ENCODE measurements at places on chromosomes 1 and 21.
A peak's percentile ranks its signal among the peaks of the same experiment; 100 is the strongest.

GRCh38 chr1:198320759-198321158 is 164.0 kb downstream of the NEK7 start:
- no peak for DNase-seq

- DNase-seq = no peak
These were observed 17.7 kb downstream of the PLA2G5 start for GRCh38 chr1:20087668-20088067.

GRCh38 chr1:6347641-6348487 is 45.7 kb downstream of the ACOT7 start:
- DNase-seq = peak; percentile 63

- DNase-seq = no peak
These were observed 73.5 kb downstream of the LRIG2 start for GRCh38 chr1:113146242-113147072.

DNA sequence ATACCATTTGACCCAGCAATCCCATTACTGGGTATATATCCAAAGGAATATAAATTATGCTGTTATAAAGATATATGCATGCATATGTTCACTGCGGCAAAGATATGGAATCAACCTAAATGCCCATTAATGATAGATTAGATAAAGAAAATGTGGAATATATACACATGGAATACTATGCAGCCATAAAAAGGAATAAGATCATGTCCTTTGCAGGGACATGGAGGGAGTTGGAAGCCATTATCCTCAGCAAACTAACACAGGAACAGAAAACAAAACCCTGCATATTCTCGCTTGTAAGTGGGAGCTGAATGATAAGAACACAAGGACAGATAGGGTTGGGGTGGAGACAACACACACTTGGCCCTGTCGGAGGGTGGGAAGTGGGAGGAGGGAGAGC is 19.8 kb upstream of the REG4 start:
- no peak for DNase-seq

- no peak for DNase-seq
These were observed 472.3 kb upstream of the VAMP3 start for GRCh38 chr1:7298749-7299151.

DNA sequence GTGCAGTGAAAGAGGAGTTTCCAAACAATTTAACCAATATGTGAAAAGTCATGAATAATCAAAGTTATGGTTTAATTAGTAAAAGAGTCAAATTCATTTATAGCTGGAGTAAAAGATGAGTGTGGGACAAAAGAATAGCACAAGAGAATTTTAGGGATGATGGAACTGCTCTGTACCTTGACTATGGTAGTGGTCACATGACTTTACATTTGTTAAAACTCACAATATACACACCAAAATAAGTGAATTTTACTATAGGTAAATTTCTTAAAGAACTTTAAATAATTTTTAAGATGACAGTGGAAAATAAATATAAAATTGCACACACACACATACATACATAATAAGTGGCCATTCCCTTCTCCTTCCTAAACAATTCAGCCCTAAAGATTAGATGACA is 13.6 kb downstream of the CDC42BPA start:
- no peak for DNase-seq

DNA sequence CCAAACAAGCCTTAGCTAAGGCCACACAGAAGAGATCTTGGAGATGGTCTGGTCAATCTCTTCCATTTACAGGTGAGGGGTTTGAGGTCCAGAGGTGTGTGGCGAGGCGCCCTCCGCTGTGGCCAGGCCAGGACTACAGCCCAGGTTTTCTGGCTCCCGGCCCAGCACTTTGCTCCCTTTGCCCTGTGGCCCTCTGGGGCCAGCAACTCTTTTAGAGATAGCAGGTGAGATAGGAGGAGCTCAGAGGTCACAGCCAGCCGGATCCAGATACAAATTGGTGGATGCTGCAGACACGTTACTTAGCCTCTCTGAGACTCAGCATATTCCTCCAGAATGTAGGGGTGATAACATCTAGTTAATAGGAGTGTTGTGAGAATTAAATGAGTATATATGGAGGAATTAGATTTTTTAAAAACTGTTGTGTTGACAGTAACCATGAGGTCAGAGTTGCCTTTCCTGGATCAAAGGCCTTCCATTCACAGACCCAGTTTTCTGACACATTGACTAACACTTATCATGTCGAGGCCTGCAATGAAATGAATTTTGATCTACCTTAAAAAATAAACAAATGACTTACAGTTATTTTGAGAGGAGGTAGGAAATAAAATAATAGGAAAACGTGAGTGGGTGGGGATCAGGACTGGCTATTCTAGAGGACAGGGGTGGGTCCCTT is 16.6 kb downstream of the TEX35 start:
- DNase-seq = no peak

DNA sequence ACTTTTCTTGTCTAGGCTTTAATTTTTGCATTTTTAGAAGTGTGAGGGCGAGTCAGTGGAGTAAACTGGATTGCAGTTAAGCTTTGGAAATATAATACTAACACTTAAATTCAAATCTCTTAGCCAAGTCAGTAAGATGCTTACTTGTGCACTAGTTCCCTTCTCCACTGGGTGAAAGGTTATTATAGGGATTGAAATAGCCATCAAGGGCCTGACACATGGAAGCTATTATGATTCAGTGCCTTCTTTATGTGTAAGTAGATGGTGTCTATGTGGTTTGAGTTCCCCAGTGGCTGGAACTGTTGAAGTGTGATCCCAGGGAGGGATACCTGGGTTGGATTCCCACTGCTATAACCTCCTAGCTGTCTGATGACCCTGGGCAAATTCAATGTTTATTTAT is 24.7 kb upstream of the DMRTA2 start:
- no peak for DNase-seq

DNA sequence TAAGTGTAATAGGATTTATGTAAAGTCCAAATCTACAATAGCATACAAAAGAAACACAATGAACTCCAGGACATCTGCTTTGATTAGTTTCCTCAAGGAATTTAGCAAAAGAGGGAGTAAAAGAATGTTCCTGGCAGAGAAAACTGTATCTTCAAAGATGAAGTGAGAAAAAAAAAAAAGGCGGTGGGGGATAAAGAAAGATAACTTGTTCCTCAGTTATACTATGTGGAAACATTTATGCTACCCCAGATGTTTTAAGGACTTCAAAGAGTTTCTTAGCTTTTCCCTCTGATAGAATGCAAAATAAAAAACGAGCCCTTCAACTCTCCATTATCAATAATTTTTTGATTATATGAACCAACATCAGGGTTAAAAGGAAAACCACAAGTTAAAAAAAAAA is 908.9 kb upstream of the ADGRL2 start:
- no peak for DNase-seq

DNA sequence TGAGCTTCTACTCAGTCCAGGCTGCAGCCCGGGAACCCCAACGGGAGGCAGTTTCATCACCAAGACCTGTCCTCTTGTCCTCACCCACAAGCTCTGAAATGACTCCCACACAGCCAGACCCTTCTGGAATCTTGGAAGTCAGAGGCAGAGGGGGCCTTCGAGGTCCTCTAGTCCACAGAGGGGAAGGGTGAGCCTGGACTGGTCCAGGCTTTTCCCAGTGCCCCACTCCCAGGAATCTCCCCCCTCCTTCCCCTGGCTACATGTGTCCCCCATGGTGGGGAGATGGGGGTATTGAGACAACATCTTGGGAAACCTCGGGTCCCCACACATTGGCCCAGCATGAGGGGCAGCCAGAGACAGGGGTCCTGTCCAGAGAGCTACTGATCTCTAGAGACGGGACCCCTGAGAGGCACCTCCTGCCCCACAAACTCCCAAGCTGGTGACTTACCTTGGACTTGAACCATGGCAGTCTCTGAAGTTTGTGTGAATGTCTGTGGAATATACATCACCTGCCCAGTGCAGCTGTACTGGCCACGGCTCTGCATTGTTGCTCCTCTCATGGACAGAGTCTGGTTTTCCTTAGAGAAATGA is 19.4 kb upstream of the SLAMF9 start:
- no peak for DNase-seq

DNA sequence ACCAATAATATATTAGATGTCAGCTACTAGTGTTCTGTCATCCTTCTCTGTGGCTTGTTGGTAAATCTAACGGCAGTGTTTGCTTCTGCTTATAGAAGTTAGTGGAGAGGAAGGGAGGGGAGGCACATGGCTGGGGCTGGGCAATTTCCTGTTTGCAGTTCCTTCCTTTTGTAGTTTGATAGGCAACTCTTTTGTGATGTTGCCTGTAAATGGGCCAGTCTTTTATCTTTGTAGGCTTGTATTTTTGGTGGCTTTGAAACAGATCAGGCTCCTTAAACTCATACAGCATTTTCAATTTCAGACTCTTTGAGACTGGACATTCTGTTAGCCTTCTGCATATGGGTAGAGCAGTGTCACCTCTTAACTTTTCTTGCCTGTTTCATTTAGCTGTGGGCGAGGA is 48.1 kb downstream of the CDC14A start:
- DNase-seq = peak; percentile 38

DNA sequence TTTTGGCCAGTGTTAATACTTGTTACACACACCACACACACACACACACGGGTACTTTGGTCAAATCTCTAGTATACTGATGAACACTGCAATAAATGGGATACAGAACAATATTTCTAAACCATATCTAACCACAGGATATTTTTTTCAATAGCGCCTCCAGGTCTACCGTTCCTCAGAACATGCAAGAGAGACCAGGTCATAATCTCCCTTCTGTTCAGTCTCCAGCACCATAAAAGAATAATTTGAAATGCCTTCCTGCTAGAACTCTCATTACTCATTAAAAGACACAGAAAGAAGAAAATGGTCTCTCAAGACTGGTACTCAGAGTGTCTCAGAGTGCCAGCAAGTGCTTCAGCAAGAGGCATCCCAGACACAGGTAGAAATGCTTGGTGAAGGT is 11.5 kb upstream of the SLC44A3 start:
- no peak for DNase-seq

DNA sequence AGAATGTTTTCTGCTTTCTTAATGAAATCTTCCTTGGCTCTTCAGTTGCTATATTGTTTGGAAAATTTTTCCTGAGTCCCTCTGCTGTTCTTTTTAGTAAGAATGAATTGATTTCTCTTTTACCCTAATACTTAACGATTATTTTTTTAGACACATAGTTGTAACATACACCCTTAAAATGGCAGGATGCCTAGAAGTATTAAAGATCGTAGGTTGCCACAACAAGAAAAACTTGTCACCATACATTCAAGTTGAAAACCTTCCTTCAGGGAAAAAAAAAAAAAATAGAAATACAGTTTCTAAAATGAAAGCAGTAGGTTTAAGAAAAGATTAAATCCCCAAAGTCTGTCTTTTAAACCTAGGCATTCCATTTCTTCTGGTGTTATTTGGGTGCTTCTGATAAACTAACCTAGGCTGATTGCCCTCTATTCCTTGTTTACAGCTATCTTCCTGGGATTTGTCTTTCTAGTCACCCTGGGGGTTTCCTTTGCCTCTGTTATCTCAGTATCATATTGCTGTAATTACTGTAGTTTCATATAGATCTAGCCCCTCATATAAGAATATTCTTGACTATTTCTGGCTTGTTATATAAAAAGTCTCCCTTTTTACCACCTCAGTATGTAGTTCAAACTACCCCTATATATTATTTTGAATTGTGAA is 16.8 kb downstream of the SUCO start:
- no peak for DNase-seq

GRCh38 chr21:34994766-34995631 is 54.1 kb downstream of the RUNX1 start:
- DNase-seq = no peak

GRCh38 chr1:51907079-51907702 is 28.7 kb upstream of the NRDC start:
- DNase-seq = no peak

DNA sequence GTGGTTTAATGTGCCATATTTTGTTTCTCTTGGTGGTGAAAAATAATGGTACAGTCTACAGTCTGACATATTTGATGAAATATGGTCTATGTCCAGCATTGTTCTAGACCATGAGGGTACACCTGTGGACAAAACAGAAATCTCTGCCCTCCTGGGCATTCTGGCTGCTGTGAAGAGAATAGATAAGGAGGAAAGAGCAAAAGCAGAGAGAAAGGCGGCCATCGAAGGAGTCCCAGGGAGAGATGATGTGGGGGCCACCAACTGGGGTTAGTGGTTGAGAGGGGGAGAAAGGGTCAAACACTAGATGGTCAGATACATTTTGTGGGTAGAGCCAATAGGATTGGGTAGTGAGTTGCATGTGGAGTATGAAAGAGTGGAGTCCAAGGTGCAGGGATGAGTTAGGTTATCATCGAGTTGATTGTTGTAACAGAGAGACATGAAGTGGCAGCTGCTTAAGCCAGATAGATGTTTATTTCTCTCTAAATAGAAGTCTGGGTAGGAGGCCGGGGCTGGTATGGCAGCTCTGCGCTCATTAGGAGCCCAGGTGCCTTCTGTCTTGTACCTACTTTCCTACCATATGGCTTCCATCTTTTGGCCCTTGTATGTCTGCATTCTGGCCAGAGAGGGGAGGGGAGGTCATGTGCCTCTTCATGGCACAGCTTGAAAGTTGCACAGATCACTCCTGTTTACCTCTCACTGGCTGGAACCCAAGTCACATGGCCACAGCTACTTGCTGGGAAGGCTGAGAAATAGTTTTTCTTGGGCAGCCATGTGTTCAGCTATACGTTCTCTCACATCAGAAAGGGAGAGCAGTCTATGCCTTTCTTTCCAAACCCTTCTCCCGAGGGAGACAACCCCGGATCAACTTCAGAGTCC is 13.0 kb downstream of the UBE4B start:
- DNase-seq = no peak

- no peak for DNase-seq
These were observed 170.1 kb downstream of the SEC16B start for GRCh38 chr1:177799746-177800145.

DNA sequence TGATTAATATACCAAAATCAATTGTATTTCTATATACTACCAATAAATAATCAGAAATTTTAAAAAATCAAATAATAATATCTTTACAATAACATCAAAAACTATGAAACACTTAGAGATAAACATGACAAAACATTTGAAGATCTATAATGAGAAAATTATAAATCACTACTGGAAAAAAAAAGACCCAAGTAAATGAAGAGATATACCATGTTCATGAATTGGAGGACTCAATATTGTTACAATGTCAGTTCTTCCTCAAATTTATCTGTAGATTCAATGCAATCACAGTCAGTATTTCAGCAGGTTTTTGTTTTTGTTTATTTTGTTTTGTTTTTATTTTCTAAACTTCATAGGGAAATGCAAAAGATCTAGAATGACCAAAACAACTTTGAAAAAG is 4.2 kb upstream of the ITPKB start:
- DNase-seq = no peak

DNA sequence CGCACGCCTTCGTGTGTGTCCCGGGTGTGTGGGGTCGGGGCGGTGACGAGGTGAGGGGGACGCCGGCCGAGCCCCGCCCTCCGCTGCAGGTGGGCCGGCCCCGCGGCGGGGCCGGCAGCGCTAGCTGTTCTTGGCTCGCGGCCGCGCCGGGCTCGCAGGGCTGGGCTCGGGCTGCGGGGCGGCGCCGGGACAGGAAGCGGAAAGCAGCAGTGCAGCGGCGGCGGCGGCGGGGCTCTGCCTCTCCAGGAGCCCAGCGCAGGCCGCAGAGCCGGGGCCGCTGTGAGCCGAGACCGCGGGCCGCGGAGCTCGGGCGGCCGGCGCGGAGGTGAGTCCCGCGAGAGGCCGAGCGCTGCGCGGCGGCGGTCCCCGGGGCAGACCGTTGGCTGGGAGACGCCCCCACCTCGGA is at the start of gene VANGL1:
TSS of gene VANGL1 (plus strand) at position 209 of the 406 bp plus-strand sequence. CDS start 9,444 bp downstream, outside the sequence.
- no peak for DNase-seq
